ENCODE measurements at places on chromosomes 4 and X.
A peak's percentile ranks its signal among the peaks of the same experiment; 100 is the strongest.

GRCh38 chrX:49226946-49227345 lies 6.2 kb downstream of the CACNA1F start:
- DNase-seq: no peak

GRCh38 chr4:121726642-121727268 lies 30.0 kb upstream of the ANXA5 start:
- DNase-seq: peak; percentile 82

DNA sequence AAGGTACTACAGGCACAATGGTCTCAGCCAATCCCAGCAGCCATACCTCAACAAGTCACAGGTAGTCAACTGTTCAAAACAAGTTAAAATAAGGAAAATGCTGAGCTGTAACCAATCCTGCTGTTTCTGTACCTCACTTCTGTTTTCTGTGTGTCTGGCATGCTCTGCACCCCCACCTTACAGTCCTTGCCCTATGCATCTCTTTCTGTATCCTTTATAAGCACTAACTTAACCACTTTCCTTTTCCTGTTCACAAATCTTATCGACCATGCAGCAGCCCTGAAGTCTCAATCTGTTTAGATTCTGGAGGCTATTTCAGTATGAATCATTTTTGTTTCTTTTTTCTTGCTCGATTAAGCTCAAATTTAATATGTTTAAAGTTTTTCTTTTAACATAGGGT lies 12.5 kb upstream of the FAM13A start:
- no peak for DNase-seq

DNA sequence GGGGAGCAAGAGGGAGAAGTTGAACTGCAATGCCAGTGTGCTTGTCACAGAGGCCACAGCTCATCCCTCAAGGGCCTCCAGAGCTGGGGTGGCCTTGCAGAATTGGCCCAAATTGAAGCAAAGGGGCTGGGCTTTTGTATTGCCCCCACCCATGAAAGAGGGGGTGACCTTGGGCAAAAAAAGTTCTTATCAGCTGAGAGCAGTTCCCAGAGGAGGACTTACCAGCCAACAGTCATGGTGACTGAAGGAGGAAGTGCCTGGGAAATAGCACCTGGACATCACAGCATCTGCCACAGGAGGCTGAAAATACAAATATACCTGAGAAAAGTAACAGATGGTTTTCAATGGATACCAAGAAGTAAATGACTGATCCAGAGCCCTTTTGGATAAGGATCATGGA lies 262.4 kb downstream of the MID1IP1 start:
- DNase-seq: no peak

DNA sequence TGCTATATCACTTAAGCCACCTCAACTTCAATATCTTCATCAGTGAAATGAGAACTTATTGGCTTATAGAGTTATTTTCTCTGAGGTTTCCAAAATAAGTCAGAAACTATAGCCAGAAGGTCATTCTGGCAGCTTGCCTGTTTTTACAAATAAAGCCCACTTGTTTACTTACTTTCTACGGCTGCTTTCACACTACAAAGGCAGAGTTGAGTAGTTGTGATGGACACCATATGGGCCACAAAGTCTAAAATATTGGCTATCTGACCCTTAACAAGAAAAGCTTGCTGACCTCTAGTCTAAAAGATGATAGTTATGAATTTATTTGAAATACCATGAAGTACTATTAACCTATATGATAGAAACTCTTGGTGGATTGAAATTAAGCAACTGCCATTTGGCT lies 67.3 kb upstream of the ATOH1 start:
- DNase-seq: no peak

DNA sequence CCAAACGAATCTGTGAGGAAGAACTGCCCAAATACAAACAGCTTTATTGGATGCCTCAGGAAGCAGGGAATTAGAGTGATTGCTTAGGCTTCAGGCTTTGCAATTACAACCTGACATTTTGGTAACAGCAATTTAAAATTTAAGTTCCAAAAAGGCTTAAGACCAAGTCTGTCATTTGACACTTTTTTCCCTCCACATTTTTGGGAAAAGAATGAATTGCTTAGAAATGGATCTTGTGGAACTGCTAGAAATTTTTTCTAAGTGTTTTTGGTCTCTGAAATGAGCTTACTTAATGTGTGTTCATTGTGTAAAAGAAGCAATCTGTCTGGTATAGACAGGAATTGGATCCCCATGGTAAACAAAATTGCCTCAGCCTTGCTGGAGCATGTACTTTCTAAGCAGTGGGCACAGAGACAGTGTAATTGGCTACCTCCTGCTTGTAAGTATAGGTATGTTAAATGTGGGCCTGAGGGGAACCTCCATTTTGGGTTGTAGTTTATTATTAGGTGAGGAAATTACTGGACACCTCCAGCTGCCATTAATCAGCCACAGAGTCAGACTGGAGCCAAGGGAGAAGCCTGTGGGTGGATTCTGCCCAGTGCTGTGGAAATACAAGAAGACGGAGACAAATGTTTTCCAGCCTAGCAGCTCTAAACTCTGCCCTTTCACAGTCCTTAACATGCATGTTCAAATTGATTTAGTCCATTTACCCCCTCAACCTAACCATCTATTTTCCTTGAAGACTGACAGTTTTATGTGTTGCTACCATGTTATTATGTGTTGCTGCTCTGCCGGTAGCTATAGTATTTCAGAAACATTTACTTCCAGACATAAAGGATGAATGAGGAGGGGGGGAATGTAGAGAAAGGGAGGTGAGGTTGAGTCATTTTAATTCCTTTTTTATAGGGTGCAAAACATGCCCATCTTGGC lies 473.0 kb downstream of the SPRY1 start:
- DNase-seq: no peak

GRCh38 chr4:1968686-1969295 lies 40.0 kb downstream of the NELFA start:
- DNase-seq: no peak

DNA sequence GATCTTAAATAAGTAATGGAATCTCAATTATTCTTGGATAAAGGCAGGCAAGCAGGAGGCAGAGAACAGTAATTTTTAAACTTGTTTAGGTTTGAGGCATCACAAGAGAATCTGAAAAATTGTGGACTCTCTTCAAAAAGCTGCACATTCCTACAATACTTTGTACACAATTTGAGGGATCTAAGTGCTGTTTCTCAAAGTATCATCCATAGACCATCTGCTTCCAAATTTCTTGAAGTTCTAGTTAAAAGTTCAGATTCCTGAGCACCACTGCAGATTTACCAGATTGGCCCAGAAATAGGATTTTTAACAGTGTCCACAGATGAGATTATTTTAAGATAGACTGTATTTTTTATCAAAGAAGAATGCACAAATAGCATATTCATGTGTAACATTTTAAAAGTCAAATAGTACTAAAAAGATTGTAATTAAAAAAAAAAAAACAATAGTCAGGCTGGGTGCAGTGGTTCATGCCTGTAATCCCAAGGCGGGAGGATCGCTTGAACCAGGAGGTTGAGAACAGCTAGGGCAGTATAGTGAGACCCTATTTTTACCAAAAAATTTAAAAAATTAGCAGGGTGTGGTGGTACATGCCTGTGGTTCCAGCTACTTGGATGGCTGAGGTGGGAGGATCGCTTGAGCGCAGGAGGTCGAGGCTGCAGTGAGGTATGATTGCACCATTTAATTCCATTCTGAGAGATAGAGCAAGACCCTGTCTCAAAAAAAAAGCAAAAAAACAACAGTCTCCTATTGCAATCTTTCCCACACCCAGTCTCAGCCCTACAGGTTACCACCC lies 14.2 kb upstream of the FNIP2 start:
- DNase-seq: peak; percentile 18

- DNase-seq: no peak
Observed at GRCh38 chr4:17544205-17544604, 29.2 kb downstream of the CLRN2 start.
